ENCODE measurements at places on chromosomes 2 and 18.

DNA sequence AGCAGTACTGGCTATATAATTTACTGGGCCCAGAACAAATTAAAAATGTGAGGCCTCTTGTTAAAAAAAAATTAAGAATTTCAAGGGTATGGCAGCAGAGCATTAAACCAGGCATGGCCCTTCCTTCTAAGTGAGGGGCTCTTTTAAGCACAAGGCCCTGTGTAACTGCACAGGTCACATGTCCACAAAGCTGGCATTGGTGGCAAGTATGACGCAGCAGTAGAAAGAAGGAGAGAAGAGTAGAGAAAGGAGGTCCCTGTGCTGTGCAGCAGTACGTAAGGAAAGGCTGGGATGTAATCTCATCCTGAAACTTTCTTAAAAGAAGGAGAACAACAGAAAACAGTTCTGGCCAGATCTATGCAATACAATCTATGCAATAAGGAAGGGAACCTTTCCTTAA is 51.2 kb downstream of the MBD2 start:
- DNase-seq: no peak

DNA sequence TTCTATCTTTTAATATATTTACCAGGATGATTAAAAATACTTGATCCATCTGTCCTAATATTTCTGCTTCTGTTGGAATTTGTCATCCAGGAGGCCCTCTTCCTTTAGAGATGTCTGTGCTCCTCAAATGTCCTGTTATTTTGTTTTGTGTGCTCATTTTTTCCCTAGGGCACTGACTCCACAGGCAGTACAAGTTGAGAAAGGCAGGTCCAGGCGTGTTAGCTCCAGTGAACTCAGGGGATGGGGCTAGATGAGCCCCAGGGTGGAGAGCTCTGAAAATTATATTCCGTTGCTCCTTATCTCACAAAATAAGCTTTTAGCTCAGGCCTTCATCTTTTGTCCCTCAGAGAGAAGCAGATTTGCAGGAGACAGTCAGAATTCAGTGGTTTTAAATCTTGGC is 105.7 kb downstream of the SLC4A3 start:
- no peak for DNase-seq

DNA sequence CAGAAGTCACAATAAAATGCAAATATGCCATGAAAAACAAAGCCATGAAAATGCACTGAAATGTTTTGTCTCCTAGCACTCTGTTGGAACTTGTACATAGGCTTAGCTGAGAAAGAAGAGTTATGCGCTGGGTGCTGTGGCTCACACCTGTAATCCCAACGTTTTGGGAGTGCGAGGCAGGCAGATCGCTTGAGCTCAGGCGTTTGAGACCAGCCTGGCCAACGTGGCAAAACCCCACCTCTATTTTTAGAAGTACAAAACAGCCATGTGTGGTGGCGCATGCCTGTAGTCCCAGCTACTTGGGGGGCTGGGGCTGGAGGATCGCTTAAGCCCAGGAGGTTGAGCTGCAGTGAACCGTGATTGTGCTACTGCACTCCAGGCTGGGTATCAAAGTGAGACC is 39.9 kb downstream of the IRS1 start:
- no peak for DNase-seq

DNA sequence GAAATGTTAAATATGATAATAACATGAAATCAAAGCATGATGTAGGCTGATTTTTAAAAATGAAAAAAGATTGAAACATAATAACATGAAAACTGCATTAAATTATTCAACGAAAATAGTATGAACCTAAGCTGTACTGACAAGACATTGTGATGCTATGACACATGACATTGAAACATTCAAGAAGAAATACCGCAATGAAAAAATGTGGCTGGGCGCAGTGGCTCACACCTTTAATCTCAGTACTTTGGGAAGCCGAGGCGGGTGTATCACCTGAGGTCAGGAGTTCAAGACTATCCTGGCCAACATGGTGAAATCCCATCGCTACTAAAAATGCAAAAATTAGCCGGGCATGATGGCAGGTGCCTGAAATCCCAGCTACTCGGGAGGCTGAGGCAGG is 14.6 kb downstream of the CXCR1 start:
- DNase-seq: no peak

DNA sequence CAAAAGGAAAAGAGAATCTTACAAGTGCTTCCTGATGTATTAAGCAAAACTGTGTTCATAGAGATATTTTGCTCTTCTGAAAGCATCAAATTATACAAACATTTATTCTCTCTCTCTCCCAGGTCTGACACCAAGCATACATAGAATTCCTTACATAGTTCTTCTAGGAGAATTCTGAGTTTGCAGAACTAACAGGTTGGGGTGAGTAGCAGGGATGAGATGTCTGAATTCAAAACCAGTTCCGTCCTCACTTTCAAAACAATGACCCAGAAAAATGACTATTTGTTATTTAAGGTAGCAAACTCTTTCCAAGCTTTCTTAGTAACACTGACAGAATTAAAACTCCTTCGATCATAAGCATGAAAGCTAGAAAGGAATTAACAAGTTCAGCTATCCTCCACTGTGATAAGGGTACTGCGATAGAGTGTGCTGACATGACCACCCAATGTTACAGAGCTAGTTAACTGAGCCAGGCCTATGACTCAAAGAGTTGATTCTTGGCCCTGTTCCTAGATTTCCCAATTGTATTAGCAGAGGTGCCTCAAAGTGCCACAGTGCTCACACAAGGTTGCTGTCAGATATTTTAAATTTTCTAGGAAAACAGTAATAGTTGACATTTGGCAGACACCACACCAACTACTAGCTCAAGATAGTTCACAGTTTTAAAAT is 85.8 kb upstream of the SETBP1 start:
- no peak for DNase-seq

DNA sequence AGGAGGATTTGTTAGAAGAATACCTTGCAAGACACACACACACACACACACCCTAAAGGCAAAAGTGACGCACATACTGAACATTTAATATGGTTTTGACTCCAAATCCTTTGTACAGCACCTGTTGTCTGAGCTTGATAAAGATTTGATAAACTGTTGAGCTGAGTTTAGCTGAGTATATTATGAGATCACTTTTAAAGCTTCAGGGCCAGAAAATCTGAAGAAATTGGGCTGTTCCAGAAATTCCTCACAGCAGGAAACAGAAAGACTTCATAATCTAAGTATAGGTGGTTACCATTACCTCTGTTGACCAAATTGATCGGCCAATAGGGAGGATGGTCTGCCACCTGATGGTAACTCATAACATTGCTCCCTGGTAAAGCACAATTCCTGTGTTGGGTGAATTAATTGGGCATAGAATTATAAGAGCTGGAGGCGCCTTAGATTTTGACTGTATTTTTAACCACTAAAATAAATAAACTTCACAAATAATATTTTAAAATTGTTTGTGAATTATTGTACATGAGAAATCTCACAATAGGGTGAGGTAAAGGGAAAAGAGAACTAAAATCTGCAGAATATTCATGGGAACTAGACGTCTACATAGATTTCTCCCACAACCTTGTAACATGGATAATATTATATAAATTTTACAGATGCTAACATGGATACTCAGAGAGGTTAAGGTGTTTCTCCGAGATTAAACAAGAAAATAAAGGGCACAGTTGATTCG is 21.8 kb upstream of the RPIA start:
- DNase-seq: no peak

- no peak for DNase-seq
These were observed 62.4 kb downstream of the TANC1 start for GRCh38 chr2:159030674-159031380.

DNA sequence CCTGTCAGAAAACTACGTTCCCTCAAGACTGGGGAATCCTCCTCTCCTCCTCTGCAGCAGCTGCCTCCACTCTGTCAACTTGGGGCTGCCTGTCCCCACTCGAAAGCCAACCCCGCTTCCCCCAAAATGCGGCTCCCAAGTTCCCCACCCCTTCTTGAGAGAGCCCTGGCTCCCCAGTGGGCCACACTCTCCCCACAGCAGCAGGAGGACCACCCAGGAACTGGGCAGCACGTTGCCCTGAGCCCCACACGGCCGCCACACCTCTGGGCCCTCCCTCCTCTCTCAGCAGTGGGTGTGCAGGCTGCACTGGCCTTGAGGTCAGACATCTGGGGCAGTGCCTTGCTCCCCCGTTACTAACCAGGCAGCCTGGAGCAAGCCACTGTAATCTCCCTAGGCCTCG is 9.6 kb upstream of the TEX51 start:
- no peak for DNase-seq

DNA sequence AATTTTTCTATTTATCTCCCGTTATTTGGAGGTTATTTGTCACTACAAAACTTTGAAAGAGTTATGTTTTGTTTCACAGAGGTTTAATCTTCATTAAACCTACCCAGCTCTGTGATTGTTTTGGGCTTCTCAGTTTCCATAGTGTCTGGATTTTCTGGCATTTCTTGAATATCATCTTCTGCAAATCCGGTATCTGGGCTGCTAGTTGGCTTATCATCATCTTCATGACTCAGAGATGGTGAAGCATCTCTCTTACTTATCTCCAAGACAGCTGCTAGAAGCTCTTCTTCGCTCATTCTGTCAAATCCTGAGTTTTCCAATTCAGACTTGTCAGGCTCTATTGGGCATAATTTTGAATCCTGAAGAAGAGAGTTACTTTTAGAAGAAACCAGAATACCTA is 55.6 kb downstream of the VIL1 start:
- no peak for DNase-seq

GRCh38 chr2:222919841-222920526 is 59.1 kb downstream of the ACSL3 start:
- DNase-seq: no peak

- no peak for DNase-seq
These were observed 14.6 kb upstream of the CHAC2 start for GRCh38 chr2:53753041-53753440.

DNA sequence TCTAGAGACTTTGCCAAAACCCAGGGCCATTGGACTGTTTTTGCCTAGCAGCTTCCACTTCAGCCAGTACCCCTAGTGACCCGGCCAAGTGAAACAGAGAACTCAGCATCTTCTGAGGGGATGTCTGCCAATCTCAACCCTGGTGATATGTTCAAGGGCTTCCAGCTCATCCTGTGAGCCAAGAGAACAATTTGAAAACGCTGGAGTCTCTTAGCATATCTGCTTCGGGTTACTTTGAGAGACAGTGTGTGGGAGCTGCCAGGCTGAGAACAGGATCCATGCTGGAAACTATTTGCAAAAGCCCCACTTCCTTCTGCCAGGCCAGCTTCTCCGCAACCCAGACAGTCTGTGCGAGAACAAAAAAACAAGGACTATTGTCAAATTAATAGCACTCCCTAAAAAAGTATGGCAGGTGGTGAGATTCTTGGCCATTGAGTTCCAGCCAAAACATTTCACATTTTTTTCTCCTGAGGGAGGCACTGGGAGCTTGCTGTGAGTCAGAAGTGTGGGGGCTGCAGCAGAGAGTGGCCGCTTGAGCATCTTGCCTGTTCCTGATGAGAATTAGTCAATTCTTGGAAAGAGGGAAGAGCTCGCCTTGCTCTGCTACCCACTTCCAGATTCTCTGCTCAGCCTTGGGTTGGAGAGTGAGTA is 395.6 kb upstream of the TRIB2 start:
- DNase-seq: no peak

- DNase-seq: no peak
These were observed 342.4 kb upstream of the ETAA1 start for GRCh38 chr2:67054728-67055127.

DNA sequence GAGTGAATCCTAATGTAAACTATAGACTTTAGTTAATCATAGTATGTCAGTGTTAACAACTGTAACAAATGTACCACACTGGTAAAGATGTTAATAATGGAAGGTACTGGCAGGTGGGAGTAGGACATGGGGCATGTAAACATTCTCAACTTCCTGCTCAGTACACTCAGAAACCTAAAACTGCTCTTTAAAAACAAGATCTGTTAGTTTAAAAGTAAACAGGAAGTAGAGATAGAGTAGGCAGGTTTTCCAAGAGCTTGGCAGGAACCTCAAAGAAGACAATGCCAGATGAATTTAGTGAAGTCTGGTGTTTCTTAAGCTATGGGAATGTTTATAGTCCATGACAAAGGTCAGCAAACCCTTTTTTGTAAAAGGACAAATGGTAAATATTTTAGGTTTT is 46.6 kb downstream of the CCDC138 start:
- no peak for DNase-seq

DNA sequence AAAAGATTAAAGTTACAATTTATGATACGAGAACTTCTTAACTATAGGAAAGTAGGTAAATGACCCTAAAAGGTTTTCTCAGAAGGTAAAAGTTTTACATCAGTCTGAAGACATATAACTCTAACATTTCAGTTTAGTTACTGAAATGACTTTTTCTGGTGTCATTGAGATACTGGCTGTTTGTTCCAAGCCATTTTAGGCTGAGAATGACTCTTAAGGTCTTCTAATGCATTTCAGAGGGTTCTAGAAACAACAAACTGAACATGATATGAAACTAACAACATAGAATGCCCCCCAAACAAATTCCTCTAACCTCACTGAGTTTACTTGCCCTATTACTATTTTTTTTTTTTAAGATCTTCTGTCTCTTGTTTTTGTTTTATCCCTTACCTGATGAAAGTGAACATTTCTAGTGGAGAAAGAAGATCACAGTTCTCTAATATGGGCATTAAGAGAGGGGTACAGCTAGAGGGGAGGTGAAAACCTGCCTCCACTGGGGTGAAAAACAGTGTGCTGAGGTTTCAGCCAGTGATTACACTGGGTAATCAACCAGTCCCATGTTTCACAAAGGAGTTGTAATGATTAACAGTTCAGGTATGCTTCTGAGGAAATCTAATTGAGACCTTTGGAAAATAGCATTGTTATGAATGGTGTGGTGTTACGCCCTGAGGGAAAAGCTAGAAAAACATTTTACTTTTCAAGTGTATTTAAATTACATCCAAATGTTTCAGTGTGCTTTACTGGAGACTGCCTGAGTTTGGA is 11.2 kb downstream of the NABP1 start:
- DNase-seq: no peak

Data from activated gamma-delta T cell (primary cell).